NCI-H1092 (cell line): ENCODE measurements at places on chromosomes 7 and 10.

DNA sequence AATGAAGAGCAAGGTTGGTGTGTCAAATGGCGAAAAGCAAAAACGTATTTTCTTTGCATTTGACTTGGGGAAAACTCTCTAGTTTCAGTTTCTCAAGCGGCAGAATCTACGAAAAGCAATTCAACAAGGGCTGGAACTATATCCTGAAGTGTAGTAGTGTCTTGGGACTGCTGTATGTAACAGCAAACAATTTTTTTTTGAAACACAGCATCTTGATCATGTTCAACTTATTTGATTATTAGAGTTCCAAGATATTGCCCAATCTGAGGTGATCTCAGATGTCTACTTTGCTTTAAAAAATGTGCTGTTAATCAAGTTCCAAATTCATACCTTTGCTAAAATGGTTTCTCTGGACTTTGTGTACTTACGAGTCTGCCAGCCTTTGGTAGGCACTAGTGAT, 120.6 kb downstream of the ZWINT start:
- no peak for DNase-seq

DNA sequence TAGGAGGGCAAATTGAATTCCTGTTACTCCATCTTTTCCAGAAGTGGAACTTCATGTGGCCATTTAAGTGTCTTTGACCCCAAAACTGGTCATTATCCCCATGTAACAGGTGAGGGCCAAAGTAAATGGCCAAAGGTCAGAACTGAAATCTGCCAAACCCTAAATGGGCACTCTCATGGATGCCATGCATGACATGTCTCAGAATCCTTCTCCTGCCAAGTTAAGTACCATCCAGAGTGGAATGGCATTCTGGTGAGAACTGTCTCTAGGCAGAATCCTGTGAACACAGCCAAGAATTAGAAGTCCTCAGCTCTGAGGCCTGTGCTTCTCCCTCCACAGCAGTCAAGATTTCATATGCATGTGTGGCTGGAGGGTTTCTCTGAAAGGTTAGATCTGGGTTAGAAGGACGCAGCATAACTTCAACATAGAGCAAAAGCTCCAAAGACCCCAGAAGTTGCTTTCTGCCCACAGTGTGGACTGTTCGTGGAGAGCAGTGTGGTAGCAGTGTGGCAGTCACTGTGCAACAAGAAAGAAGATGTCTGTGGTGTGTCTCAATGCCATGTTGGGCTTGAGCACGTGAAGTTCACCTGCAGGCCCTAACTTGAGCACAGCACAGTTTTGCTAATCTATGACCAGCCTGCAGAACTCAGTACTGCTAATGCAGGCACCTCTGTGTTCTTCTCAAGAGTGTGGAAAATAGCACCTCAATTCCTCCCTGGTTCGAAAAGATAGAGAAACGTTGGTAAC, 121.3 kb downstream of the ADCY1 start:
- DNase-seq, result no peak

GRCh38 chr7:138917771-138918170, 63.4 kb downstream of the KIAA1549 start:
- no peak for DNase-seq

DNA sequence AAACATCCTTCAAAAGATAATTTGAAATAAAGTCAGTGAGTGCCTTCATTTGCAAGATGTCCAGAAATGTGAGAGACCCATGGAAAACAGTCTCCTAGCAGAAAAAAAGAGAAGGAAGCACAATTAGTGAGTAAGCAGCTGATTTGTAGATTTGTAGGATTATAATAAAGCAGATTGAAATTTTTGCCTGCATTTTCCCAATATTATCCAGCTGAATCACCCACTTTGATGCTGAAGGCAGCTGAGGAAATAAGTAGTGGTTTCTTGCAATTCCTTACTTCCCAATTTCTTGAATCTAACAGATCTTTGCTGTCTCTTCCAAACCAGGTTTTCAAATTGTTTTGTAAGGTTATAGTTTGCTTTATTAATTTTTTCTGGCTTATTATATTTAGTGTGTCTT, 181.4 kb downstream of the GNAT3 start:
- DNase-seq, result no peak

- DNase-seq, result no peak
These were observed 183.5 kb downstream of the RNF133 start for GRCh38 chr7:122515404-122515803.

GRCh38 chr7:96354881-96355280, 33.0 kb upstream of the SLC25A13 start:
- no peak for DNase-seq

DNA sequence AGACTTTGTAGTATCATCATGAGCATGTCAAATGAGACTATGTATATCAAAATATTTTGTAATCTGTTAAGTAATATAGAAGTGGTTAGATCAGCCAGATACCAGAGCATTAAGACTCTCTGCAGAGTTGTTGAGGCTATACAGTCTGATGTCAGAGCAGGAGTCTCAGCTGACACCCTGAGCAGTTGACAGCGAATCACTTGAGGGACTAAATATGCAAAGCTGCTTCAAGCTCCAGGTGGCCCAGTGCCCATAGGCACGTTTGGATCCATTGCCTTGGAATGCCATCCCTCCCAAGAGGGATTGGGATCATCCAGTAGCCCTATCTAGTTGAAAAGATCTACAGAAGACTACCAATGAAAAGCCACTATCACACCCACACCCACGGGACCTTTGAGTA, 210.2 kb downstream of the TAX1BP1 start:
- DNase-seq, result no peak

- no peak for DNase-seq
These were observed 18.7 kb downstream of the MGAM2 start for GRCh38 chr7:142130267-142130666.

GRCh38 chr7:152876749-152877148, 117.2 kb downstream of the ACTR3B start:
- no peak for DNase-seq

DNA sequence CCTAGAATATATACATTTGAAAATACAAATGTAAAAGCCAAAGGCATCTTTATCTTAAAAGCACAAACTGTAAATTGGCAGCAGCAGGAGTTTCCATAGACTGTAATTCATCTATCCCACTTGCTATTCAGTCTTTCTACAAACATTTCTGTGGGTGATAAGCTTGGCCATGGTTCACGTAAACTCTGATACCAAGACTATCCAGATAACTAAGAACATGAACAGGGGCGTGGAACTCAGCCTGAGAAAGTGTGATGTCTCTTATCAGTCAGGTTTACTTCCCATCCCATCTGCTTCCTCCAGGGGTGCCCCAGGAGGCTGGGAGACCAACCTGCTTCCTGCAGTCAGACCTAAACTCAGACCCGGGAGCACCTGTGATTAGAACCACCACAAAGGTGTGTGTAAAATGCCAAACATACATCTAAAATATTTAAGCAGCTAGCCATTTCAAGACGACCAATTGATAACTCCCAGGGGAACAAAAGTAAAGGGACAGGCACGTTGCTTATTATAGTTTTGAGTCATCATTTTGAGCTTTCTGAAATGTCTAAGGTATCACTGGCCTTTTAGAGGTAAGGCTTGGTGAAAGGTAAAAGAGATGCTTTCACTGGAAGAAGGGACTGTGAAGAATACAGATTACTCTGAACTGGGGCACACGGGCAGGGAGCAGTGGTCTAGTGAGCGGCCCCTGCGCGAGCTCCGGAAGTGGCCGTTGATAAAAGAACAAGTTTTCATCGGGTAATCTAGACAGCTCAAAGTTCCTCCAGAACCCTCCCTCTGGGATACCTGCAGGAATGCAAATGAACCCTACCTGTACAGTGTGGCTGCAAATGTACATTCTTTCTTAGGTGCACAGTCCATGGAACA, 51.5 kb downstream of the RSU1 start:
- no peak for DNase-seq

- no peak for DNase-seq
These were observed 22.3 kb upstream of the ZEB1 start for GRCh38 chr10:31296754-31297153.

DNA sequence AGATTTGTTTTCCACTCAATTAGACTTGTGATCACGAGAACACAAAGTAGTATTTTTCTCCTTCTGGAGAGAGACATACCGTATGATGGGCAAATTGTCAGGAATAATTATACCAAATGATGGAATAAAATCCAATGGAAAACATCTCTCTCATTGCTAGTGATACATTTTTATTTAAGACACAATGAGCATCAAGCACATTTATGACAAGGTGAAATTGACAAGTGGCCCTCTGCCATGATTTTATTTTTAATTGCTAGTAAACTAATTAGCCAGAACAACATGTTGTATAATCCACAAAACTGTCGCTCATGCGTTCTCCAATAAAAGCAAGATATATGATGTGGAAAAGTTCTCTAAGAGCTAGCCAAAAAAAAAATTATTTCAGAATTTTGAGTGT, 620.8 kb downstream of the AUTS2 start:
- no peak for DNase-seq

DNA sequence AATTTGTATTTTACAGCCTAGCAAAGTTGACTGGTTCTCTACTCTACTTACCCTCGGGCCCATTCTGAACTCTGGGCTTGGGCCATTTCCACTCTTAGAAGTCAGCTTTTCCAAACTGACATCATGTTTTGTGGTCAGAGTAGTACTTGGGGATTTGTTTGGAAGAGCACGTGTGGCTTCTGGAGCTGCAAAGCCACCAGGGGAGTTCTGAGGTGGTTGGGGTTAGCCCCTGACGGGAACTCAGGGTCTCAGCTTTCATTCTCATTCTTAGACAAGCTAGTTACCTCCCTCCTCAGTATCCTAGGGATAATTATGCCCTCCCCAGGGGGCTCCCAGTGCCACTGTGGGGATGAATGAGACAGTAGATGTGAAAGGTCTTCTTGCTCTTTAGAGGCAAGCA, 647.7 kb upstream of the GALNT17 start:
- DNase-seq, result no peak

- DNase-seq, result no peak
These were observed 698.7 kb upstream of the IGFBP3 start for GRCh38 chr7:46619723-46620310.

GRCh38 chr10:17140386-17140761, 10.8 kb upstream of the CUBN start:
- no peak for DNase-seq

GRCh38 chr10:73339436-73339835, 19.2 kb downstream of the CFAP70 start:
- DNase-seq, result no peak

DNA sequence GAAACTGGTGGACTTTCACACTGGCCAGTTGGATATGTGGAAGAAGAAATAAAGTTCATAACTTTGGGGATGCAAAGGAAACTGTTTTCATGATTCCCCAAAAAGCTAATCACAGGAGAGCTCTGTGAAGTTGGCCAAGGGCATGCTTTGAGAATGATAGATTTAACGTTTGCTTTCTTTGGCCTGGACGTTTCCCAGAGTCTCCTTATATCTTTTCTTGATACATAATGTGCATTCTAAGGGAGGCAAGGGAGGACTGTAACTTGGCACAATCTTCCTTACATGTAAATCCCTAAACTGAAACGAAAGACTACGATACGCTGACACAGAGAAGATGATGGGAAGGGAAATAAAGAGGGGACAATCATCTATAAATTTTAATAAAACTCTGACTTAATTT, 176.5 kb upstream of the INHBA start:
- no peak for DNase-seq

- DNase-seq, result no peak
These were observed 69.6 kb downstream of the EMX2 start for GRCh38 chr10:117612113-117612512.

GRCh38 chr7:22729180-22729825, 2.3 kb downstream of the IL6 start:
- DNase-seq, result no peak

DNA sequence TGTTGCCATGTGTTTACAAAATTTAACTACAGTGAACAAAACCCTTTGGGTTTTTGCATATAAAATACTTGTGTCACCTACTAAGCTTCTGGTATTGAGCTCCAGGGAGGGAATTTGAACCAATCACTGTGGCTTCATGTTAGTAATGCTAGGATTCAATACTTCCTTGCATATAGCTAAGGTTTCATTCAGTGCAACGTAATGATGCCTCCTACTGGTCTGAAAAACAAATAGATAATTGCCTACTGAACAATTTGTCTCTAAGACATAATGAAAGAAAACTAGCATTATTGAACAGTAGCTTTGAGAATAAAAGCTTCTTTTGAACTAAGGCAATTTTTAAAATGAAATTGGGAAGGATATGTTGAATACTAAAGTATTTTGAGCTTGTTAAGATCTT, 244.4 kb downstream of the ZWINT start:
- DNase-seq, result no peak

DNA sequence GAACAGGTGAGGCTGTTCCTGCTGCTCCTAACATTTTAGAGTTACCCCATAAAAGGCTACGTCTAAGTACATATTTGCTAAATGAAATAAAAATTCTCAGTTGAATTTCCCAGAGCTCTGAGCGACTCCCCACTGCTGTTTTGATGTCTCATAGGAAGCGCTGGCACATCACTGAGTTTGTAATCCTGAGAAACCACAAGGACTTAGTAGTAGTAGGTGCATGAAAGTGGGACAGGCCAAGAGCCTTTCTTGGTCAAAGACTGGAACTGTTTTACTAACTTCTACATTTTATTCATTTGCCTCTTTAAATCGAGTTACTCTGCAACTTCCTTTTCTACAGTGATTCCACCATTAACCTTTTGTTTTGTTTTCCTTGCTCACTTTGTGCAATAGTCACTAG, 85.9 kb downstream of the XPNPEP1 start:
- no peak for DNase-seq

GRCh38 chr10:15681076-15681475, 38.6 kb downstream of the ITGA8 start:
- DNase-seq, result no peak

DNA sequence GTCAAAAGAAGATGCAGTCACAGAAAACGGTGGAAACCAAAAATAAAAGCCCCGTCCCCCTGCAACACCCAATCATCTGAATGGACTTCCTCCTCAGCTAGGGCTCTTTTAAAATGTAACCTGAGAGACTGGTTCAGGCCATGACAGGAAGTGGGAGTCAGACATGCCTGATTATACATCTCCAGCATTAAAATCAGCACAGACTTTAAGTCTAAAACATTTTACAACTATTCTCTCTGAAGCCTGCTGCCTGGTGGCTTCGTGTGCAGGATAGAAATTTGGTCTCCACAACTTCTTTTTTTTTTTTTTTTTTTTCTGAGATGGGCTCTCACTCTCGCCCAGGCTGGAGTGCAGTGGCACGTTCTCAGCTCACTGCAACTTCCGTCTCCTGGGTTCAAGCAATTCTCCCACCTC, 30.3 kb downstream of the HACD1 start:
- no peak for DNase-seq

- DNase-seq, result no peak
These were observed 25.3 kb downstream of the DENND11 start for GRCh38 chr7:141676618-141677017.
